ENCODE measurements at places on chromosomes 6 and 20.

DNA sequence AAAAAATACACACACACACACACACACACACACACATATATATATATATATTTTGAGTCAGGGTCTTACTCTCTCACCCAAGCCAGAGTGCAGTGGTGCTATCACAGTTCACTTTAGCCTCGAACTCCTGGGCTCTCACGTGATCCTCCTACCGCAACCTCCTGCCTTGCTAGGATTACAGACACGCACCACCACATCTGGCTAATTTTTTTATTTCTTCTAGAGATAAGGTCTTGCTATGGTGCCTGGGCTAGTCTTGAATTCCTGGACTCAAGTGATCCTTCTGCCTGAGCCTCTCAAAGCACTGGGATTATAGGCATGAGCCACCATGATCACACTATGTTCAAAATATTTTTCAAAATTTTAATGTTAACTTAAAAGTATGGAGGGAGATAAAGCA, 43.5 kb downstream of the NUP153 start:
- no peak for DNase-seq

- DNase-seq, result no peak
Observed at GRCh38 chr6:24903681-24904080, 32.1 kb downstream of the RIPOR2 start.

DNA sequence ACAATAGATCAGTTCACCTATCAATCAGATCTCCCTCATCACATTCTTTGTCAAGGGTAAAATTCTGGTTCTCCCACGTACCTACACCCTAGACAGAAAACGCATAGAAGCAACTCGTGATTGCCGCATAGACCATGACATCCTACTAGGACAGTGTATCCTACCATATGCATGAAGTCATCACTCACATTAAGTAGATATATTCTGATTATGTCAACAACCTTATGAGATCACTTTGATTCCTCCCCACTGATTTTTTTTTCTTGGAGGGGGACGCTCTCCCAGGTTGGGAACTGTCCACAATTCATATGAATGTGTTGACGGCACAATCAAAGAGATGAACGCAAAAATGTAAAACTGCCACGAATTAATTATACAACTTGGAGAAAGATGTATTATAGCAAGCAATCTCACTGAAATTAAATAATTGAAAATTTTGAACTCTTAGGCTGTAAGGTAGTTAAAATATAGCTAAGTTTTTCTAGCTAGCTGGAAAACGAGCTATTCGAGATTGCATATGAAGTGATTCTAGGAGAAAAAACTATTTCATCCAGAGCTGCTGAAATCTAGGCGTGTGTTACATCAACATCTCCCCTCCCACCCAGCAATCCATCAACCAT, 82.5 kb upstream of the CCDC28A start:
- no peak for DNase-seq

- DNase-seq, result no peak
Observed at GRCh38 chr20:21004386-21005076, 101.6 kb downstream of the LINC00237 start.

DNA sequence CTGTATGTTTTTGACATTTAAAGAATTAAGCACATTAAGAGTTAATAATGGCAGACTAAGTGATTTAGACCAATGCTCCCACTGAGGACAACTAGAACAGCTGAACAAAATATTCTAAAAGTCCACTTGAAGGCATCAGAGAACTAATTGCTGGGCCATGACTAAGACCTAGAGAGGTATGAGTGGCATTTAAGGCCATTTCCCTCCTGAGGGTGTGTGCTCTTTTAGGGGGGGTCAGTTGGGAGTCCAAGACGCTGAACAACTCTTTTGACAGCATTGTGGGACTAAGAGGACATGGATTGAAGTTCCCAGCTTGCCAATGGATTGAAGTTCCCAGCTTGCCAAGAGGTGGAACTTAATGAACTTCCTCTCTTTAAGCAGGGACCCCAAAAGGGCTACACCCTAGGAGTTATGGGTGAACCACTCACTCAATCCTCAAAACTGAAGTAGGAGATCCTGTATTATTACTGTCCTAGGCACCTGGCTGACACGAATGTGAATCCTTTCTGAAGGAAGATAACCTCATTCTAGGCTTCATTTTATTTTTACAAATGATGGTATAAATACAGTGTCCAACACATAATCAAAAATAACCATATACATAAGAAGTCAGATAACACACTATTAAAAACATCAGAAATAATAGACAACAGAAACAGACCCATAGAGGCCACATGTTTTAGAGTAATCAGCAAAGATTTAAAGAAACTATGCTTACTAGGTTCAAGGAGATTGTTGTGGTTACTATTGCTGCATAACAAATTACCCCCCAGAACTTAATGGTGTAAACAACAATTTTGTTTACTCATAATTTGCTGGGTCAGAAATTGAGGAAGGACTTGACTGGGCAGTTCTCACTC, 175.1 kb downstream of the VEGFA start:
- DNase-seq, result no peak

DNA sequence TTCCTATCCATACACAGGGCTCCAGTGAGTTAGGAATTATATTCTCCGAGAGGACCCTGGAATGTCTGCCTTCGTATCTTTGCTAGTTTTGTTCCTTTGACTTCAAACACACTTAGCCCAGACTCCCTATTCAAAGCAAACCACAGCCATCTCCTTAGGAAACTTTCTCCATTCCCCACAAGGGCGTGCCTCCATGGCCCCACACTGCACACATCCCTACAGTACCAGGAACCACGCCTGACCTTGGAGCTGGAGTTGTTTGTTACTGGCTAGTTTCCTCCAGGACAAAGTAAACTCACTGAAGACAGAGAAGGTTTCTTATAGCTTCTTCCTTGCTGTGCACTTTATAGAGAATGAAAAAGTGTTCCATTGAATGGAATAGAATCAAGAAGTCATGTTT, 412.8 kb upstream of the AGPAT4 start:
- no peak for DNase-seq

GRCh38 chr20:19566226-19566945, 191.7 kb upstream of the RIN2 start:
- DNase-seq, result no peak

DNA sequence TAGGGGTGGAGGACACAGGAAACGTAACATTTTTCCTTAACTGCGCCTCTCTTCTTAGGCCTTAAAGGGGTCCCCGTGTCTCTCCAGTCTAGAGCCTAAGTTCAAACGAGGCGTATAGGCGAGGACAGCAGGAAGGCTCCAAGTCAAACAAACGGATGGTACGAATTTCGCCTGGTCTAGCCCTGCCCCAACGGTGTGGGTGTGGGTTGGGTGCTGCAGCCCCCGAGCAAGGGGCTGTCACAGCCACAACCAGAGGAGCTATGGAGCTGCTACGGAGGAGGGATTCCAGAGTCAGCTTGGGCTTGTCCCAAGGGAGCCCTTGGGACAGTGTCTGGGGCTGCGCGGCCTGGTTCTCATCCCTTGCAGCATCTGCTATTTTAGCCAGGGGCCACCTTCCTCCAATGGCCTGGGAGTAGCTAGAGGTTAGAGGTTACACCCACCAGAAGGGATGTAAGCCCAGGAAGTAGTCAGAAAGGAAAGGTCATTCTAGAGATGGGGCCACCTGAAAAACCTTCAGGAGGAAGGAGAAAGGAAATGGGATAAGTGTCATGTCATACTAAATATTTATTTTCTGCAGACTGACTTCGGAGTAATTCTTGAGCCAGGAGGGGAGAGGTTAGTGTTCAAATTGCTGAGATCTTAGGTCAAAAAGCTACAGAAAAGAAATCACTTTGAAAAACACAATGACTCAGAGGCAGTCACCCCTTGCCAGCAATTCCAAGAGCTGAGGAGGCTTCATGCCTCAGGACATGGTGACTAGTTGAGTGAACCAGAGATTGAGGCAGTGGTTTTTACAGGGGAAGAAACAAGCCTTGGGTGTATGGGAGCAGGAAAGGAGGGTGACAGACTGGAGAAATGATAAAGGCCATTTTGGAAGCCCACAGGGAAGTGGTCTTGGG, 21.7 kb downstream of the VPS52 start:
- no peak for DNase-seq

GRCh38 chr6:156254240-156254639, 522.9 kb upstream of the ARID1B start:
- DNase-seq, result no peak

DNA sequence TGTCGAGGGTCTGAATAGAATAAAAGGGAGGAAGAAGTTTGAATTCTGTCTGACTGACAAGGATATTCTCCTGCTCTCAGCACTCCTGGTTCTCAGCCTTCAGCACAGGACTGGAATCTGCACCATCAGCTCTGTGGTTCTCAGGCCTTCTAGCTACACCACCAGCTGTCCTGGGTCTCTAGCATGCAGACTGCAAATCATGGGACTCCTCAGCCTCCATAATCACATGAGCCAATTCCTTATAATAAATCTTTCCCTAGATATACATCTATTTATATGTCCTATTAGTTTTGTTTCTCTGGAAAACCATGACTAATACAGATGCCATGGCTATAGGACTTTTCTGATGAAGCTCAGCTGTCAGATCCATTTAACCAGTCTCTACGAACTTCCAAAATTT, 132.8 kb upstream of the ECI2 start:
- no peak for DNase-seq

- DNase-seq, result no peak
Observed at GRCh38 chr6:69954733-69955132, 88.4 kb downstream of the COL19A1 start.

GRCh38 chr20:31505903-31506302, 8.3 kb upstream of the HM13 start:
- no peak for DNase-seq

- DNase-seq, result no peak
Observed at GRCh38 chr6:104858642-104859041, 1.1 kb downstream of the HACE1 start.

- DNase-seq, result no peak
Observed at GRCh38 chr6:135146162-135146934, 34.8 kb upstream of the MYB start.

- DNase-seq, result no peak
Observed at GRCh38 chr6:42347456-42347855, 104.3 kb downstream of the TRERF1 start.

DNA sequence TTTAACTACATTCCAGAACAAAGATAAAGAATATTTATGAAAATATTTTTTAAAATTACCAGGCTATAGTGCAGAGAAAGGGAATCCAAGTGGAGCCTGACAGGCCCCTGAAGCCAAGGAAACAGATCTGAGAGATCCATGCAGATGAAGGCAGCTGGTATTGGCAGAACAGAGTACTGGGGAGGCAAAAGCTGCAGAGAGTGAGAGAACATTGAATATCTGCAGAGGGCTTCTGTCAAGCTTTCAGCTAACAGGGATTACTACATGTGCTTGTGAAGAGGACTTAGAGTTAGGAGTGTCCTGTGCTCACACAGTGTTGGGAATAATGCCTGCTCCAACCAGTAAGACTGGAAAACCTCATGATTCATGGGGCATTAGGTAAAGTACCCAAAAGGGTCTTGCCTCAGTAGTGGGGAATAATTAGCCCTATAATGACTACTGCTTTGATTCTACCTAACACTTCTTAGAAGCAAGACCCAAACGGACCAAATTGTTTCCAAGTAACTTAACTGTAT, 657.2 kb downstream of the DHX35 start:
- no peak for DNase-seq

GRCh38 chr6:155528982-155529453, 73.4 kb upstream of the NOX3 start:
- DNase-seq, result peak; percentile 8

GRCh38 chr20:5535125-5535756, 215.0 kb upstream of the SHLD1 start:
- DNase-seq, result no peak

DNA sequence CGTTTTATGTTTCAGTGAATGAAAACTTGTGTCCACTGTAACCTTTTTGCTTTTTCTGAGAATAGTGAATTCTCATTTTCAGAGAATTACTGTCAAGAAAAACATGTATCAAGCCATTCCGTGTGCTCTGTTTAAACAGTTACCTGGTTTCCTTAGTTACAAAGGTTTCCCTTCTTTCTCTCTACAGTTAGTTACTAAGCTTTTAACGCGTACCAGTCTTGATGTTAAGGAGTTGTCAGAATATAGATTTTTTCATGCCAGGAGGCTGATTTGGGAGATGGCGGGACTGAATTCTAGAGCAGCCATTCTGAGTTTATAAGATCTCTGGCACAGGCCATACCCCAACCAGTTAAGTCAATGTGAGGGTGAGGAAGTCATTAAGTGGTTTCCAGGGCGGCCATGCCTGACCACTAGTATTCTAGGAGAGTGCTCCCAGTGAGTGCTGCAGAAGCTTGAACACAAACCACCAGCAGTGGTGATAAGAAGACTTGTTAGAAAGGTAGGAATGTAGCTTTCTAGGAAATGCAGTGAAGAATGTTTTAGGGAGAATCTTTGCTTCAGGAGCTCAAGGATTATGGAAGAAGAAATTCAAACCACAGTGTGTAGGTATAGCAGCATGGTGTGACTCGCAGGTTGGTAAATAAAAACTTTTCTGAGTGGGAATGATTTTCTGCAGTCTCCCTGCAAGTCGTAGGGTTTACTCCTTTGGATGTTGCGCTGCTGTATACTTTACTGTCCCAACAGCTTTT, 112.9 kb downstream of the JARID2 start:
- no peak for DNase-seq

- no peak for DNase-seq
Observed at GRCh38 chr6:161115468-161115867, 123.9 kb downstream of the MAP3K4 start.

GRCh38 chr6:46772762-46773161, 20.4 kb upstream of the MEP1A start:
- peak; percentile 13 for DNase-seq

- DNase-seq, result no peak
Observed at GRCh38 chr6:137749696-137750211, 117.3 kb upstream of the TNFAIP3 start.

DNA sequence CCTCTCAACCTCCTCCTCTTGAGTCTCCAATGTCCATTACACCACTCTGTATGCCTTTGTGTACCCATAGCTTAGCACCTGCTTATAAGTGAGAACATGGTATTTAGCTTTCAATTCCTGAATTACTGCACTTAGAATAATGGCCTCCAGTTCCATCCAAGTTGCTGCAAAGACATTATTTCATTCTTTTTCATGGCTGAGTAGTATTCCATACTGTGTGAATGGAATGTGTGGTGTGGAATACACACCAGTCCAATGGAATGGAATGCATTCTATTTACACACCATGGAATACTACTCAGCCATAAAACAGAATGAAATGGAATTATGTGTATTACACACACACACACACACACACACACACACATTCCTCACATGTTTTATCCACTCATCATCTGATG, 116.1 kb downstream of the BACH2 start:
- DNase-seq, result no peak

GRCh38 chr6:89404512-89404911, 7.6 kb downstream of the RRAGD start:
- no peak for DNase-seq

- DNase-seq, result no peak
Observed at GRCh38 chr6:117414770-117415169, 11.0 kb downstream of the ROS1 start.

Measured in GM10248 (cell line).